GM04503 (cell line): ENCODE measurements at places on chromosomes 16 and 17.
A peak's percentile ranks its signal among the peaks of the same experiment; 100 is the strongest.

DNA sequence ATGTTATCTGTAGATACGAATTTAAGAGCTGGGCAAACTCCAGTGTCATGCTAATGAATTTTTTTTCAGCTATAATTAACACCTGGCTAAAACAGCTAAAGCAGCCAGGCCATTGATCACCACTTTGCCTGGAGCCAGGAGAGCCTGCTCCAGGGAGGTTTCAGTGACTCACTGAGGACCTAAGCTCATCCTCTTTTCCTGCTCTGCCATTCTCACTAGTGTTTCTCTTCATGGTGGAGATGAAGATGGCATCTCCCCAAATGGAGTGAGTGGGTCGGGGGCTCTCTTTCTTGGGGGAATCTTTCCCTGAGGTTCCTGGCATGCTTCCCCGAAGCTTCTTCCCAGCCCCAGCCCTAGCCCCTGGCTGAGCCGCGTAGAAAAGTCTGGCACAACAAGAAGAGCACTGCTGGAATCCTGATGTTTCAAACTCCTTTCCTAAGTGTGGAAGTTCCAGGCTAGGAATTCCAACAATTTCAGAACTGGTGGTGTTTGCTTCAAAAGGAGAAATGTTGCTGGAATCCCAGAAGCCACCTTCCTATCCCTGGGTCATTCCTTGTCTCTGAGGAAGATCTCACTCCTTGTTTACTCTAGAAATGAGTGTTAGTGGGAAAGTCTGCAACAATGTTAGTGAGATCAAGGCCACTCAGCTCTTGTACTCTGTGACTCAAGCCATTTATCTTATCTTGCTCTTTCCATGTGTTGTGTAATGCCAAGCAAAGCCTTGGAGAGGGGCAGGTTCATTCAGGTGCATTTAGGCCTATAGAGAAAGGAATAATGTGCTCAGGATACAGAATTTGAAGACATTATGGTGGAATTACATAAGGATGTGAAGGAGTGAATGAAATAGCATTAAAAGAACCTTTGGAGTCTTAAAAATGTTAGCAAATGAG is 26.0 kb upstream of the B4GALNT2 start:
- DNase-seq: no peak

- no peak for DNase-seq
These were observed 57.8 kb downstream of the MYH10 start for GRCh38 chr17:8572764-8573163.

DNA sequence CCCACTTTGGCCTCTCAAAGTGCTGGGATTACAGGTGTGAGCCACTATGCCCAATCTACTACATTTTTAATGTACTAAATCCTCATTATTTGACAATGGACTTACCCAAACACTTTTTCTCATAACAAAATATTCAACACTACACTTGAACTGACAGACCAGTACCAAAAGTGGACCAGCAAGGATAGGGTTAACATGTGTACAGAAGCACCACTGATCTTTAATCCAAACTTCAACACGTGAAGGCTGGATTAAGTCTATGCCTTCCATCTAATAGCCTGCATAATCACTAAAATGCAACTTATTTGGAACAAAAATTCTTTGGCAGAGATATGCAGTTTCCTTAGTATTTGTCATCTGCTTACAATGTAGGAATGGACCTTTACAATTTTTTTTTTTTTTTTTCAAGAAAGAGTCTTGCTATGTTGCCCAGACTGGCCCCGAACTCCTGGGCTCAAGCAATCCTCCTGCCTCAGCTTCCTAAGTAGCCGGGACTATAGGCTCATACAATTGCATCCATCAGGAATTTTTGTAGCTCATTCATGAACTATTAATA is 60.0 kb upstream of the BCAR1 start:
- DNase-seq: peak; percentile 45

- no peak for DNase-seq
These were observed 9.8 kb upstream of the JUP start for GRCh38 chr17:41796121-41796895.
